ENCODE measurements at places on chromosomes 3 and 15.
A peak's percentile ranks its signal among the peaks of the same experiment; 100 is the strongest.

DNA sequence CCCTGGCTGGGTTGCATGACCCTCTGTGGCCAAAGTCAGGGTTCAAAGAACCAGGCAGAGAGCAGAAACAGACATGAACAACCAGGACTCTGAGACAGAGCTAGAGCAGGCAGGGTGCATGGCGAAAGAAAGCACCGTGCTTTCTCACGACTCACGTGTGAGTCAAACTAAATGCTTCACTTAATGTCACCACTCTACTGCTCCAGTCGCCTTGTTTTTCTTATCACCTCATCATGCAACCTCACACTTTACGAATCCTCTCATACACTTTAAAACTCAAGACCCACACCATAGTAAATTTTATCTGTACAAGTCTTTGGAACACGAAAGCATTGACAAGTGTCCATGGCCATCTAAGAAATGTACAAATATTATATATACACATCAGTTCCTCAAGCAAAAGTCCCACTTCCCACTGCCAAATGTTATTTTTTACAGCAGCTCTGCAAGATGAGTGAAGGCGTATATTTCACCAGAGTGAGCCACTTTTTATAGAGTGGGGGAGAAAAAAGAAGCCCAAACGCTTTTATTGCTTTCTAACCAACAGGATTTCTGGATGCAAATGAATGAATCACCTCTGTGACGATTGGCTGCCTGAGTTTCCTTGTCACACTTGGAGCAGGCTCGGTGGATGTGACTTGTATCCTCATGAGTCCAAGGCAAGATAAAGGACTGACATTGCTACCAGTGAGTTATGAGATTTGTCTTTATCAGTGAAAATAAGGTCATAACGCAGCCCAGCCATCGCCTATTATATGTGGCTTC is 16.0 kb upstream of the MEGF11 start:
- DNase-seq, result peak; percentile 62

DNA sequence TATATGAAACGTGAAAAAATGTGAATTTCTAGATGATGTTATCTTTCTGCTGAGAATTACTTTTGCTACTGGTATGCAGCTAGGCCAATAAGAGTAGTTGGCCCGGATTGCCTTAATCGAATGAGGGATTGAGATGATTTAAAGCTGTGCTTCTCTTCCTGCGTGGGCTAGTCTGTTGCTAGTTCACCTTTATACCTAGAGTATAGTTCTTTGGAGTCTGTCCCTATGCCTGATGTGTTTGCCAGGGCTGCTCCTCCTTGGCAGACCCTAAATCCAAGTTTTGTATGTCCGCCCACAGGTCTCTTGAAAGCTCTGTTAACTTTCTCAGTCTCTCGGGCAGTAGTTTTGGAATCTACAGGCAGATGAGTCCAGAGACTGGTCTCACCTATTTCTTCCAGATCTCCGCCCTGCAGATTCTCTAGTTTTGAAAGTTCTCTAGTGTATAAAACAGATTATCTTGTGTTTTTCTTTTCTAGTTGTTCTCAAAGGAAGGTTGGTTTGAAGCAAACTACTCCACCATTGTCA is 64.9 kb downstream of the MEF2A start:
- no peak for DNase-seq

- DNase-seq, result no peak
Measured at GRCh38 chr3:134299185-134299887, 48.7 kb upstream of the RYK start.

GRCh38 chr3:183930086-183930485 is 45.4 kb upstream of the PARL start:
- no peak for DNase-seq

- no peak for DNase-seq
Measured at GRCh38 chr15:55106155-55106554, 90.6 kb downstream of the RSL24D1 start.

DNA sequence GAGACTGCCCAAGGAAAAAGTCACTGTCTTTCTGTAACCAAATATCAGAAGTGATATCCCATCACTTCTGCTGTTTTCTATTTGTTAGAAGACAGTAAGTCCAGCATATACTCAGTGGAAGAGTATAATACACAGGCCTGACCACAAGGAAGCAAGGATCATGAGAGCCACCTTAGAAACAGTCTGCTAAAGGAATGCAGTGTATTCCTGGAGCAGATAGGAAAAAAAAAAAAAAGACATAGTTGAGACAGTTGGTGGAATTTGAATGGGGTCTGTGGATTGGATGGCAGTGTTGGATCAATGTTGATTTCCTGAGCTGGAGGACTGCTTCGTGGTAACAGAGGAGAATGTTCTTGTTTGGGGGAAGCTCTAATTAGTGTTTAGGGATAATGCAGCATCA is 26.5 kb upstream of the FBXL2 start:
- no peak for DNase-seq
